ENCODE measurements at places on chromosomes 4 and X. TPM values are rescaled to one million over a fixed set of nuclear protein-coding genes. Genes with fewer than 3 reads are reported as not detected.

Gene CT45A2
- not detected for total RNA-seq

Gene GABRG1
- total RNA-seq = 0.05 TPM

Gene TMPRSS11A
- not detected for total RNA-seq

Gene CXCL9
- total RNA-seq = 0.56 TPM

Gene PNMA6F
- not detected for total RNA-seq

Gene HSD17B13
- total RNA-seq = 0.32 TPM

Gene F11
- 0.74 TPM for total RNA-seq

Gene SCOC
- total RNA-seq = 62.2 TPM

Gene OPRPN
- not detected for total RNA-seq

Gene BST1
- 26.2 TPM for total RNA-seq

Gene NEUROG2
- total RNA-seq = not detected

Gene BTC
- 2.9 TPM for total RNA-seq

Gene GSX2
- total RNA-seq = not detected

Gene ENPP6
- total RNA-seq = 0.83 TPM

Gene PPP4R3C
- total RNA-seq = not detected

Gene EFHC2
- 1.4 TPM for total RNA-seq

Gene AREG
- 6.0 TPM for total RNA-seq

Gene NSDHL
- total RNA-seq = 10.7 TPM

Gene CHM
- total RNA-seq = 20.7 TPM

Gene ETDB
- not detected for total RNA-seq

Gene PABPC1L2A
- not detected for total RNA-seq

Gene AFP
- total RNA-seq = not detected

Gene HTN1
- not detected for total RNA-seq

Gene LUZP4
- not detected for total RNA-seq

Gene ITIH6
- total RNA-seq = not detected

Gene CTSO
- 23.8 TPM for total RNA-seq

Gene REELD1
- total RNA-seq = not detected

Gene GIMD1
- not detected for total RNA-seq

Gene PAK3
- 13.8 TPM for total RNA-seq

Gene CRLF2
- total RNA-seq = 0.33 TPM

Gene OR13H1
- not detected for total RNA-seq

Gene PROM1
- not detected for total RNA-seq

Gene ADAMTS3
- 6.2 TPM for total RNA-seq

Gene CWH43
- not detected for total RNA-seq

Gene MED28
- 41.6 TPM for total RNA-seq

Gene TAPT1
- total RNA-seq = 71.3 TPM

Gene GYPB
- 0.86 TPM for total RNA-seq

Gene FHIP1A
- 0.88 TPM for total RNA-seq

Gene TMLHE
- total RNA-seq = 15.8 TPM

Gene TMPRSS11F
- total RNA-seq = not detected

Gene PHOX2B
- total RNA-seq = not detected

Gene MSANTD1
- total RNA-seq = 1.1 TPM

Gene TLR8
- total RNA-seq = 5.1 TPM

Gene ATP1B4
- total RNA-seq = not detected

Gene L1CAM
- total RNA-seq = 3.8 TPM
